CD4-positive, alpha-beta T cell (primary cell): ENCODE measurements at places on chromosomes 3 and 15. TPM values are rescaled to one million over a fixed set of nuclear protein-coding genes. Genes with fewer than 3 reads are reported as not detected.

The SPINK8 gene
- total RNA-seq: not detected

DNA sequence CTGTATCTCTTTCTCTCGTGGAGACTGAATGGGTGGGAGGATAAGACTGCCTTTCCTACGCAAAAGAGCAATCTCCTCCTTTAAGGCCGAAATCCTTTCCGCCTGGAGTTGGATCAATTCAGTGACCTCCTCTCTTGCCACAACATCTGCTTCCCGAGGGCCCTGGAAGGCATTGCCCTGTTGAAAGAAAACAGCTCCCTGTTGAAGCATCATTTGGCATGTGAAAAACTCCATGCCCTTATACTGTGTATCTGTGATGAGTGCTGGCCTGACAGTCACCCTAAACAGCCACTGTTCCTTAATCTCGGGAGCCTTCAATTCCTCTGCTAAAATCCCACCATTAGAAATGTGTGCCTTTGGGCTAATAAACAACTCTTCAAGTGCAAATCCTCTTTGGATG lies 80.2 kb downstream of the BOC start:
- no peak for DNase-seq

DNA sequence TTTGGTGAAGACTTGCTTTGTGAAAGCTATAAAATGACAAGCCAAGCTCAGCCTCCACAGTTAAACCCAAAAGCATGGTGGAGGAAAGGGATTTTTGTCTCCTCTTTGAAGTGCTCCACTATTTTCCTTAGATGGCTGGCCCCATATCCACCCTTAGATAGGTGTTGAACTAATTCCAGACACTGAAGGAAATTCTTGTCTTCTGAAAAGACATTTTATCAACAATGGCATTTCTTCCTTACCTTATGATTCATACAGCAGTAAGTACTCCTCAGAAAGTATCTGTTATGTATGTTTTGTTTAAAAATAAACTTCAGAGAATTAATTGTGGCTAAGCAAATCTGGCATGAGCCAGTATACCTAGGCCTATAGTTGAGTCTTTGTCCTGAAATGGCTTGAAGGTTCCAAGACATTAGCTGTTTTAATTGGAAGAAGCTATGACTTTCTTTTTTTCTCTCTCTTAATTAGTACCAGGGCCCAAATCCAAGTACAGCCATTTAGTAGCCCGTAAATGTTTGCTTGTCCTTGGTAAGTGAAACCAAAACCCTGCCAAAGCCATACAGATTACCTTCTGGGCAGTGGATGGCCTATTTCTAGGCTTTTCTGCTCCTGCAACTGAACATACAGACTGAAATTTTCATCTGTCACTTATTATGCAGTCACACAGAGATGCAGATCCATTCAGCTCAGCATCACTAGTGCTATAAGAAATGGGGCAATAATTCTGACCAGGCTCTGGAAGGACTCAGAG lies 5.1 kb upstream of the BFSP2 start:
- no peak for DNase-seq

DNA sequence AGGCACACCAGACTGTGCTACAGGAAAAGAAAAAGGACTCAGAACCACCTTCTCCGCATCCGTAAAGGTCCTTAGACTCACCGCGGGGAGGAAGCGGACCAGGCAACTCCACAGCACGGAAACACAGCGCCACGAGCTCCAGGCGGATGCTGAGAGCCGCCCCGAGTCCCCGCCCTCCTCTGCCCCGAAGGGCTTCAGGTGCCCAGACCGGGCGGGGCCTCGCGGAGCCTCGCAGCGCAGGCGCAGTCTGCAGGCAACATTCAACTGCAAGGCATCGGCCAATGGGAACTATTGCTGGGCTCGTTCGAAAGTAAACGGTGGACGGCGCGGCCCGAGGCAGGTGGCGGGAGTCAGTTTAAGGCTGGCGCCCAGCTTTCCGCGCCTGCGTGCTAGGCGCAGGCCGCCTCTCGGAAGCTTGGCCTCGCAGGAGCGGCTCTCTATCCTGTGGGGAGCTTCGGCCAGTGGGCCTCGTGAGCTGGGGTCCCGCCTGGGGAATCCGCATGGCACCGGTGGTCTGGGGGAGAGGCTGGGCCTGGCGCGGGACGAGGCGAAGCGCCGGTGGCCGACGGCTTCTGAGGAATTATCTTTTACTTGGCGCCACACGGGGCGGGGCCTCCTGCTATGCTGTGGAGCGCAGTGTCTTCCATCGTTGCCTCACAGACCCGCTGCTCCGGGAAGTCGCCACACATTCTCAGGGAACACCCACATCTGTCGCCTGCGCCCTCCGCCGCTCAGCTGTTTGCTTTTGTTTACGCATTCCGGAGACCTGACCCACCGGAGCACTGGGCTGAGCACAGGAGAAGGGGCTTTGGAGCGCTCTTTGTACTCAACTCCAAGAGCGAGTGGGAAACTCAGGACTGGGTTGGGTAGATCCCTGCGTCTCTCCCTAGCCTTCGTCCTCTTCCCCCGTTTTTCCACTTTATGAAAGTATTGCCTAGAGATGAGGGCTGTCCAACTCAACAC lies at the start of gene TRIM59:
Gene TRIM59 (minus strand): TSS at position 151 of the 963 bp plus-strand sequence. CDS start 10,603 bp downstream, outside the sequence.
- DNase-seq: peak; percentile 96

- DNase-seq: no peak
These were observed 7.9 kb downstream of the EPB42 start for GRCh38 chr15:43212951-43213350.

- DNase-seq: no peak
These were observed 211.8 kb upstream of the DPH6 start for GRCh38 chr15:35757765-35758164.

- DNase-seq: no peak
These were observed 50.1 kb downstream of the RYR3 start for GRCh38 chr15:33360886-33361285.

- no peak for DNase-seq
These were observed 7.3 kb downstream of the TMEM212 start for GRCh38 chr3:171850320-171850959.

GRCh38 chr15:63065262-63066221 lies 23.0 kb downstream of the TPM1 start:
- DNase-seq: no peak

GRCh38 chr15:68192804-68193486 lies 12.2 kb downstream of the CALML4 start:
- DNase-seq: no peak

The GABRR3 gene
- total RNA-seq: not detected

GRCh38 chr3:55827786-55828185 lies 340.7 kb upstream of the WNT5A start:
- DNase-seq: no peak

GRCh38 chr3:141849056-141849815 lies 27.2 kb upstream of the ATP1B3 start:
- no peak for DNase-seq

The GOLGA6D gene
- total RNA-seq: not detected

DNA sequence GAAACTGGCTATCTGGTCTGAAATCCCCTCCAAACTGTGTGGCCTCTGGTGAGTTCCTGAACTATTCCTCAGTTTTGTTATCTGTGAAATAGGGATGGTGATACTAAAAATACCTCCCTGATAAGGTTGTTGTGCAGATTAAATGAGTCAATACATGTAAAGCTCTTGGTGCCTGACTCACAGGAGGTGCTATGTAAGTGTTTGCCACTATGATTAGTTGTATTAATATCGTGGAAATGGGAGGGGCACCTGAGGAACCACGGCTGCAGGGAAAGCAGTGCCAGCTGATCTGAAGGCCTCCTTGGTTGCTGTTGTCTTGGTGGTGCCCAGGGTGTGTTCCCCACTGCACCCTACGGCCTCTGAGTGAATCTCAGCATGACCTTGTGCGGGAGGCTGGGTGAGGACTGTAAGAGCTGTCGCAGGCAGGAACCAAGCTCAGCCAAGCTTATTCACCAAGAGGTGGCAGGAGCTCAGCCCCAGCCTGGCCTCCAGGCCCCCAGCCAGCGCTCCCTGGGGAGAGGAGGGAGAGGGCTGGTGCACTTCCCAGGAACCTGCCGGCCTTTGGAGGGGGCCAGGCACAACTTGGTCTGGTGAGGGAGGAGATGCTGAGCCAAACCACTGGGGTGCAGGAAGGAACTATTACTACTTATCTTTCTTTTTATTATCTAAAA lies 44.8 kb upstream of the CCDC174 start:
- DNase-seq: no peak

DNA sequence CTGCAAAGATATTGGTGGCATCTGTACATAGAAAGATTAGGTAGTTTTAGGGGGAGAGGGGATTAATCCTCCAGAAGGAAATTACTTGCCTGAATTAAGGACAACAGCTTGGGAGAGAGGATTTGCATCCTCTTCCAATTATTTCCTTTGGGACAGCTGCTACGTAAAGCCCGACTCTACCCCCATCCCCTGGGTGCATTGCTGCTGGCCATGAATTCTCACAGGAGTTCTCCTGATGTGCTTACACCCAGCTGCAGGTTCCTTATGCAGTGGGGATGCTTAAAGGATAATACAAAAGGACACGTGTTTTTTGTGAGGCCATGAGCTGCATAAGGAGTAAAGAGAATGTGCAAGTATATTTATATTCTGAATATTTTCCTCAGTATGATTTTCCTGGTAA lies 132.3 kb downstream of the VPS8 start:
- no peak for DNase-seq

DNA sequence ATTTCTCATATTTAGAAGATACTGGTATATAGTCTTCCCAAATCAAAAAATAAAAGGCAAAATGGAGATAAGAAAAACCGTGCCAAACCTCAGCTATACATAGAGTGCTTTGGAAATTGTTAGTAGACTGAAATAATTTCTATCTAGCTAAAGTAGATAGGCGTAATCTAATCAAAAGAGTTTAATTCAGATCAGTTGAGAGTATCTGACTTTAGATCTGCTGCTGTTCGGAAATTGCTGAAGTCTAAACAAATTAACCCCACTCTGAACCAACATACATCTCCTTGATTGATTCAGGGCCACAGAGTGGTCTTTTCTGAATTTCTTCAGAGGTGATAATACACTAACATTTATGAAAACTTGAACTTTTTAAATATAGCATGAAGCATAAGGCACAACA lies 40.1 kb downstream of the MAP3K13 start:
- DNase-seq: no peak

The PRKCD gene
- total RNA-seq: 20.1 TPM

DNA sequence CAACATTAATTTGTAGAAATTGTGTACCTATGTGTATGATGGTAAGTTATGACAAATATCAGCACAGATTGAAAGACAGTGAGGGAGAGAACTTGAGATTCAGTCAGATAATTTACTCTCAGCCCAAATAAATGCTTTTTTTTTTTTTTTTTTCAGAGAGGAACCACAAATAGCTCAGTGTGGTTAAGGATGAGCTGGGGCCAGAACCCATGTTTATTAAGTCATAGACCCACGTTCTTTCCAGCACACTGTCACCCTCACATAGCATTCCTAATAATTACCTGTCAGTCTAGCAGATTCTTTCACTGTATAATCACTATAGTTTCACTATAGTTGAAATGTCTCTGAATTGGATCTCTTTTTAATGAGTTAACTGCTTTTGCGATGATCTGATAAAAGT lies 246.1 kb downstream of the ZIC1 start:
- no peak for DNase-seq

The APOD gene
- not detected for total RNA-seq

GRCh38 chr3:12922306-12922705 lies 80.9 kb upstream of the RPL32 start:
- DNase-seq: no peak

GRCh38 chr15:70596354-70597055 lies 166.9 kb downstream of the UACA start:
- no peak for DNase-seq

GRCh38 chr3:39590806-39591205 lies 123.3 kb downstream of the MOBP start:
- no peak for DNase-seq

The POC1A gene
- total RNA-seq: 0.22 TPM

GRCh38 chr15:89019436-89019835 lies 68.8 kb upstream of the ABHD2 start:
- DNase-seq: no peak

The CCDC33 gene
- not detected for total RNA-seq

DNA sequence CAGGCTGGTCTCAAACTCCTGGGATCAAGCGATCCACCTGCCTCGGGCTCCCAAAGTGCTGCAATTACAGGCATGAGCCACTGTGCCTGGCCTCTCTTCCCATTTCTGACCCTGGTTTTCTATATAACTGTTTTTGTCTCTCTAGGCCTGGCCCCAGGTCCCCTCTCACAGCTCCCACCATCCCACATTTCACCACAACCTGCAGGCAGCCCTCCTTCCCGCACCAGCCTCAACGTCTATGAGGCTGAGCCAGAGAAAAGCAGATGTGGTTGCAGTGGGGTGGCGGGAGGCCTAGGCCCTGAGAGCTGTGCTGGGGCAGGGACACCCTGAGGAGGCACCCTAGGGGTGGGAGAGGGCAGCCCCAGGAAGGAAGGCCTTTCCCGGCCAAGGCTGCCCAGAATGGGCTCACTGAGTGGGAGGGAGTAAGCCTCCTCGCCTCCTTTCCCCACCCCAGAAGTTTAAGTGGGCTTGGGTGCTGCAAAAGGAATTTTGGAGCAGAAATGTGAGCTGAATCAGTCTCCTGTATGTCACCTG lies 99.7 kb downstream of the LSM3 start:
- no peak for DNase-seq

GRCh38 chr3:186988806-186989205 lies 58.5 kb downstream of the ST6GAL1 start:
- DNase-seq: no peak

- DNase-seq: no peak
These were observed at the start of gene KBTBD12 for GRCh38 chr3:127915115-127915936. Gene KBTBD12 (plus strand): TSS chr3:127915232. CDS start chr3:127923062, 7,830 bp downstream.

DNA sequence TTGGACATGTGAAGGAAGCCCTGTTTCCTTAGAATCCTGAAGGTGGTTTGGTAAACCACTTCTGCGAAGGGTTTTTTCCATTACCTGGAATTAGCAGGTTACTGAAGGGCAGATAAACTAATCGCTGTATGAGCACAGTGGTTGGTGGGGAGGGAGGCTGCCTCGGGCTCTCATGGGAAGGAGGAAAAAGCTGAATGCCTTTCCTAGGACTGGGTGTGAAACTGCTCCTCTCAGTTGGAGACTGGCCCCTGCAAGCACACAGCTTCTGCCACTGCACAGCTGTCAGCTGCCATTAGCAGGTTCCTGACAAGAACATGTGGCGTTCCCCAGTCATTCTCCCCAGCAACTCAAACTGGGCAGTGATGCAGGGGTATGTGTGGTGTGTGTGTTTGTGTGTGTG lies 376.3 kb downstream of the GAP43 start:
- no peak for DNase-seq

DNA sequence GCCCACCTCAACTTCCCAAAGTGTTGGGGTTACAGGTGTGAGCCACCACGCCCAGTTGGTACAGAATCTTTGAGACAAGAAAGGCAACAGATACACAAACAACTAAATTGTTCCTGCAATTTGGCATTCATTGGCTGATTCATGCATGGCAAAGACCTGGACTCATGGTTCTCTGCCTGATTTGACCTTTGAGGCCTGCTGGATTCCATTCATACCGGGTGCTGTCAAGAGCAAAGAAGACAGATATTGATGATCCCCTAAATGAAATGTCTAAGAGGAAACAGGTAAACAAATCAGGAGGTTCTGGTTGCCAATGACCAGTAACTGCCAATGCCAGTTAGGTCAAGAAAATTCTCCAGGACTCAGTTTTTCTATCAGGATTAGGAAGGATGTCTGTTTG lies 43.9 kb upstream of the RAD18 start:
- no peak for DNase-seq

The KCNMB2 gene
- not detected for total RNA-seq

The RETNLB gene
- total RNA-seq: not detected

GRCh38 chr3:149894205-149894604 lies 76.5 kb downstream of the PFN2 start:
- no peak for DNase-seq

The GOLGA8Q gene
- not detected for total RNA-seq
